ENCODE measurements at places on chromosomes 7 and 10. TPM values are rescaled to one million over a fixed set of nuclear protein-coding genes. Genes with fewer than 3 reads are reported as not detected.

Gene CYP3A4
- total RNA-seq, result not detected

Gene UNCX
- total RNA-seq, result not detected

Gene CYP2C8
- 0.32 TPM for total RNA-seq

Gene INPP5A
- 25.0 TPM for total RNA-seq

DNA sequence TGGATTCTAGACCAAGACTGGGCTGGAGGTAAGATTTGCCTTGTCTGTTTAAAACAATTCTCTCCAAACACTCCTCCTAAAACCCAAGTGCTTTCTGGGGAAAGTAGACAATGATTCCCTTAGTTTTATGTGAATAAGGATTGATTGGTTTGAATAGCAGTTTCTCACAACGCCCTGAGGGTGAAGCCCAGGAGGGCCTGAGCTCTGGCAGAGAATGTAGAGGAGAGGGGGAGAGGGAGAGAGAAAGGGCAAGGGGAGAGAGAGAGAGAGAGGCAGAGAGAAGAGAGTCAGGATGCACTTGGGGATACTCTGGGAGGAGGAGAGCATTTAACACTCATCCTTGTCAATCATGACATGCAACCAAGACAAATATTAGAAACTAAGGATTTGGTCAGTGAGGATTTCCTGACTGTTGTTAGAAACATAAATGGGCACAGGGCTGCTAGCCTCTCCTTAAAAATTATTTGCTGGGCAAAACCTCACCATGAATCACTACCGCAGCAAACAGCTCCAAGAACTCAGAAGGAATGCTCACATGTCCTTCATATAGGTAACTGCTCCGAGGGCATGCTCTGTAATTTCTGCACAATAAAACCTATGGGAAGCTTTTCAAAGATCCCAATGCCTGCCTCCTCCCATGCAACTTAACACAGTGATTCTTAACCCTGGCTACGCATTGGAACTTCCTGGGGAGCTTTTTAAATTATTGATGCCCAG, 55.2 kb upstream of the RAPGEF5 start:
- H3K27ac ChIP-seq, result no peak overlapping the region
- no peaks in the 10 kb centered on the region for H3K36me3 ChIP-seq
- no peak for DNase-seq
- H3K27me3 ChIP-seq, result no peaks in the 10 kb centered on the region

GRCh38 chr10:122225330-122225729, 45.8 kb upstream of the BTBD16 start:
- DNase-seq, result no peak
- H3K36me3 ChIP-seq, result no peaks in the 10 kb centered on the region
- no peaks in the 10 kb centered on the region for H3K4me1 ChIP-seq
- no peak overlapping the region for H3K4me3 ChIP-seq
- H3K27ac ChIP-seq, result no peak overlapping the region
- no peaks in the 10 kb centered on the region for H3K27me3 ChIP-seq

GRCh38 chr10:112991888-112992491, 41.9 kb downstream of the TCF7L2 start:
- no peaks in the 10 kb centered on the region for H3K4me1 ChIP-seq
- H3K4me3 ChIP-seq, result no peak overlapping the region
- no peaks in the 10 kb centered on the region for H3K27me3 ChIP-seq
- H3K36me3 ChIP-seq, result no peaks in the 10 kb centered on the region
- H3K27ac ChIP-seq, result no peak overlapping the region

DNA sequence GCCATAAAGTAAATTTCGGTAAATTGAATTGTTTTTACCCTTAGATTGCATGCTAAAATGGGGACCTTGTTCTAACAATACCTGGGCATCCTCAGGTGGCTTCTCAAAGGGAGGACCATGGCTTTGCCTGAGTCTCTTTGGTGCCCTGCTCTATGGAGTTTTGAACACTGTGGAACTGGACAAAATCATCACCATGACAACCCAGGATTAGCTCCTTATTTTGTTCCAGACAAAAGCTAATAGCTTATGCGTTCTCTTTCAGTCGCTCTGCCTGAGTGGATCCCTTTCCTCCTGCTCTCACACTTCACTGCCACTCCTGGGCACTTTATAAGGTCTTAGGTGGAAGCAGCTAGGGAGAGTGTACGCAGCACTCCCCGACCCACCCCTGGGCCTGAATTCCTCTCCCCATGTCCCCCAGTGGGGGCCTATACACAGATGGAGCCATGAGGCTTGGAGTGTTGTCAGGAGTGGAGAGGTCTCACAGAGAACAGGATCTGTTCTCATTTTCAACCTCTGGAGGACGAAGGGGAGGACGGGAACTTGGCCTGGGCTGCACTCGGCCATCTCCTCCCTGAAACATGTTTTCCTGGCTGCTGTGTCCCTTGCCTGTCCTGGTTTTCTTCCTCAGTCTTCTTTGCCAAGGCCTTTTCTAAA, 19.0 kb downstream of the ADCYAP1R1 start:
- DNase-seq, result no peak
- no peak overlapping the region for H3K27ac ChIP-seq
- H3K4me3 ChIP-seq, result no peak overlapping the region
- H3K36me3 ChIP-seq, result no peaks in the 10 kb centered on the region
- no peaks in the 10 kb centered on the region for H3K4me1 ChIP-seq
